ENCODE measurements at places on chromosomes 3 and 15. TPM values are rescaled to one million over a fixed set of nuclear protein-coding genes. Genes with fewer than 3 reads are reported as not detected.

The FETUB gene
- not detected for total RNA-seq

The SLC6A20 gene
- total RNA-seq: not detected

The DPPA2 gene
- not detected for total RNA-seq

The SCN5A gene
- 2.7 TPM for total RNA-seq

The ADPGK gene
- 24.8 TPM for total RNA-seq

The LPP gene
- total RNA-seq: 1,791 TPM

GRCh38 chr3:171011109-171011872, 15.2 kb downstream of the SLC2A2 start:
- no peak for DNase-seq

DNA sequence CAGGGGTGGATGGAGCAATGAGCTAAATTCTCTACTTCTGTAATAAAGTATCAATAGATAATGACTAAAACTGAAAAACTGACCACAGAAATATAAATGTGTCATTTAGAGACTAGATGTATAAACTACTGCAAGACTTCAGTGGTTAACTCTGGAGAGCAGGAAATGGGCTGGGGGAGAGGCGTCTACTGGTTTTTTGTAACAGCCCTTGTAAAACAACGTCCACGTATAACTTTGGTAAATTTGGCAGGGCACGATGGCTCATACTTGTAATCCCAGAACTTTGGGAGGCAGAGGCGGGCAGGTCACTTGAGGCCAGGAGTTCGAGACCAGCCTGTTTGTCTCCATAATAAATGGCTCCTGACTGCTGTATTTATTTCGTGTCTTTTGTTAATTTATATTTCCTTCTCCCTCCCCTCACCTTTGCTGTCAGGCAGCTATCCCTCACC, 12.5 kb downstream of the RAB27A start:
- no peak for DNase-seq

- no peak for DNase-seq
These were observed 437.8 kb downstream of the MAGI1 start for GRCh38 chr3:65600888-65601287.

GRCh38 chr15:74434263-74435136, 742 bp upstream of the SEMA7A start:
- no peak for DNase-seq

GRCh38 chr15:91898843-91899242, 45.3 kb downstream of the SLCO3A1 start:
- no peak for DNase-seq

GRCh38 chr3:110459021-110459420, 612.6 kb upstream of the NECTIN3 start:
- no peak for DNase-seq

Measured in ascending aorta (tissue), 2 donors.